OCI-LY7 (cell line): ENCODE measurements at places on chromosomes 16 and 17. TPM values are rescaled to one million over a fixed set of nuclear protein-coding genes. Genes with fewer than 3 reads are reported as not detected.

PLCG2 gene
- 464 and 485 TPM in 2 replicates for total RNA-seq

TSPOAP1 gene
- total RNA-seq = 50.6 and 54.4 TPM in 2 replicates

RNF222 gene
- 0.15 TPM in 2 replicates for total RNA-seq

DNA sequence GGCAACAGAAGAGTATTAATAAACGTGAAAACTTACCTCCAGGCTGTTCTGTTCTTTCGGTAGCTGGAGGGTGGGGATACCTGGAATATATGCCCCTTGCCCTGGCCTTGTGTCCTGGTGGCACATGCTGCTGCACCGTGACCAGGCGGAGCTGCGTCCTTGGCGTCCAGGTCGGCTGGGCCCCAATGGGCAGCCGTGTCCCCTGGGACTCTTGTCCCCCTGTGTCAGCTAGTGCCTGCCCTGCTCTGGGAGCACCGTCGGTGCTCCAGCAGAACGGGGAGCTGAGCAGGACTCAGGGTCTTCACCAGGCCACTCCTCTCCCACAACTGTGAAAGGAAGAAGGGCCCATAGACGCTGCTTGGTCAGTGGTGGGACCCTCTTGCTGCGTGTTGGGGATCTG lies 7.9 kb downstream of the ZNF213 start:
- DNase-seq = no peak

PYDC1 gene
- total RNA-seq = not detected in 2 replicates

ARRB2 gene
- total RNA-seq = 84.9 and 96.1 TPM in 2 replicates
